Esophagus mucosa (tissue), 1 donor: ENCODE measurements at places on chromosomes 7 and 10. TPM values are rescaled to one million over a fixed set of nuclear protein-coding genes. Genes with fewer than 3 reads are reported as not detected.
A peak's percentile ranks its signal among the peaks of the same experiment; 100 is the strongest.

DNA sequence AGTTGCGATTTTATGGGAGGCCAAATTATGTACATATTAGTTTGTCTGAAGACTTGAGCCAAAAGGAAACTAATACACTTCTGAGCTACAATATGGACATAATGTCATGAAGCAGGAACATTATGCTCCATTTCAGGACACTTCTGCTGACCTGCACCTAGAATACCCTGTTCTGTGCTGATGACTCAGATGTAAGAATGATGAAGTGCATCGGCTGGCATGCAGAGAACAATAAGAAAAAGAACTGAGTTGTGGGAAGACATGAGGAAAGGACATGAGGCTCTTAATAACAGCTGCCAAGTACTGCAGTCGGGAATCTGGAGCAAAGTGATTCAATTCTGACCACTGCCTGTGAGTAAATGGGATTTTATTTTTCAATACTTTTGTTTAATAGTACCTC, 192.9 kb upstream of the VSTM2A start:
- no peak for ATAC-seq

GRCh38 chr10:30365278-30365677, 16.2 kb upstream of the MTPAP start:
- peak; percentile 99 for ATAC-seq

- no peak for ATAC-seq
Observed at GRCh38 chr10:94172332-94172731, 178.6 kb downstream of the PLCE1 start.

GRCh38 chr7:155533827-155534690, 12.3 kb downstream of the CNPY1 start:
- no peak for ATAC-seq

DNA sequence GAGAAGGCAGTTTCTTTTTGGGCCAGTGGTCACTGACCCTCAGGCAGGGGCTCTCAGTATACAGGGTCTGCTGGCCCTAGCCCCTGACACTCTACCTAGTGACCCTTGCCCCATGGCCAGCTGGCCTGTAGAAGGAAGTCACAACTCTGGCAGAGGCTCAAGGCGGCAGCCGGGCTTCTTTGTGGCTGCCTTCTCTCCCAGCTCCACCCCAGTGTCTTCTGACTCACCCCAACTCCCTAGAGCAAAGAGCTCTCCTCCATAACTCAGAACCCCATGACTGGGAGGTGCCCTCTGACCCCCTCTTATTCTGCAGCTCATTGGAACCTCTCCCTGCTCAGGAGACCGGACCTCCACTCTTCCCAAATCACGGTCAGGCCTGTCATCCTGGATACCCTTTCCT, 358.2 kb downstream of the FGFR2 start:
- peak; percentile 81 for ATAC-seq

GRCh38 chr7:55366461-55367070, 1.4 kb downstream of the LANCL2 start:
- ATAC-seq, result peak; percentile 17

The PRRT4 gene
- total RNA-seq, result 1.3 TPM

The C10orf53 gene
- not detected for total RNA-seq

The IFIT1B gene
- total RNA-seq, result not detected

The PLXNA4 gene
- 1.1 TPM for total RNA-seq
